ENCODE measurements at places on chromosomes 2 and 18.

GRCh38 chr2:132911726-132912724, 242.0 kb upstream of the LYPD1 start:
- no peak for DNase-seq

- DNase-seq: no peak
Measured at GRCh38 chr2:40097691-40098385, 318.8 kb upstream of the THUMPD2 start.

DNA sequence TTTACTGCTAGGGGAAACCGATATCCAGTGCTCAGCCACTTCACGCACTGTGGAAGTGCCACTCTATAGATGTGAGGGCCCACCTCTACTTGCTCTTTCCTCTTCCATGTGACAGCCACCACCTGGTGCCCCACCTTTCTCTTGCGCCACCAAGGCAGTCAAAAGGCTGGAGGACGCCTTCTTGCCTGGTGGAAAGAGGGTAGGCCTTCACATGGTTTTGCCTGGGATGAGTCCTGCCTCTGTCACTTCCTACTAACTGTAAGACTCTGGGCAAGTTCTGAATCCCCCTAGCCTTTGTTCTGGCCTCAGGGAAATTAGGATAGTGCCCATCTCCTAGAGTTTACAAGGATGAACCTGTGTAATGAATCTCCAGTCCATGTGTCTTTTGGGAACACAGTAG, 66.1 kb upstream of the ODC1 start:
- no peak for DNase-seq

GRCh38 chr2:43003702-43004101, 211.3 kb upstream of the HAAO start:
- DNase-seq: no peak

- no peak for DNase-seq
Measured at GRCh38 chr18:78407466-78407844, 572.2 kb upstream of the SALL3 start.

GRCh38 chr2:216059233-216059834, 22.3 kb downstream of the PECR start:
- no peak for DNase-seq

DNA sequence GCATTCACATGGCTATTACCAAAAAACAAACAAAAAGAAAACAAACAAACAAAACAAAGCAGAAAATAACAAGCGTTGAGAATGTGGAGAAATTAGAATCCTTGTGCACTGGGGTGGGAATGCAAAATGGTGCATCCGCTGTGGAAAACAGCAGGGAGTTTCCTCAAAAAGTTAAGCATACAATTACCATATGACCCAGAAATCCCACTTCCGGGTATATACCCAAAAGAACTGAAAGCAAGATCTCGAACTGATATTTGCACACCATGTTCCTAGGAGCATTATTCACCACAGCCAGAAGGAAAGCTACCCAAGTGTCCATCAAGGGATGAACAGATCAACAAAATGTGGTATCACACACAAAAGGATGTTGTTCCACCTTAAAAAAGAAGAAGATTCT, 17.9 kb upstream of the TEX51 start:
- no peak for DNase-seq

- no peak for DNase-seq
Measured at GRCh38 chr18:58562146-58562998, 66.5 kb downstream of the ALPK2 start.

- no peak for DNase-seq
Measured at GRCh38 chr18:36530676-36531405, 233.3 kb downstream of the FHOD3 start.

DNA sequence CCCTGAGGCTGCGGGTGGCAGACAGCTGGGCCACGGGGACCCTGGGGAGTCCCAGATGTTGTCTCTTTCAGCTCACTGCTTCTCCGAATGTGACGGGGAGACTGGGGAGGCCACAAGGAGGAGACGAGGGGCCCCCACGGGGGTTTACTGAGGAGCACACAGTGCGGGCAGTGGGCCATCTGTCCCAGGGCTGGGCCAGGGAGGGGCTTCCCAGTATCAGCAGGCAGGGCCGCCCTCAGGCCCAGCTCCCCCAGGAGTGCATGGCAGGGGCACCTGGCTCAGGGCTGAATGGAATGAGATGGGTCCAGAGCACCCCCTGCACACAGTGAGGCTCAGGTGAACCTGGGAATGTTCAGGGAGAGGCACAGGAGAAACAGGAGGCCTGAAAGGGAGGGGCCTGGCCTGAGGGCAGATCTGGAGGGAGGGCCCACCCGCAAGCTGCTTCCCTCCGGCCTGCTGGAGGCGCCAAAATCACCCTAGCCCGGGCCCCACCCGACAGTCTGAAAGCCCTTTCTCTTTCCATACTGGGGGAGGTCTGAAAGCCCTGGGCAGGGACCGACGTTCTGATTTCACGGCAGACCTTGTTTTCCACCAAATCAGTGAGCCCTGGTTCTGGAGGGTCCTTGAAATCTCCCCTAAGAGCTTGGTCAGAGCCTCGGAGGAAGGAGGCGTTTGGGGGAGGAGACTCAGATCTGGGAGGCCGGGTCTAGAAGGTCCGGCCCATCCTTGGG, 35.5 kb upstream of the PTMA start:
- DNase-seq: no peak

GRCh38 chr2:62663920-62664795, 41.4 kb upstream of the EHBP1 start:
- no peak for DNase-seq

DNA sequence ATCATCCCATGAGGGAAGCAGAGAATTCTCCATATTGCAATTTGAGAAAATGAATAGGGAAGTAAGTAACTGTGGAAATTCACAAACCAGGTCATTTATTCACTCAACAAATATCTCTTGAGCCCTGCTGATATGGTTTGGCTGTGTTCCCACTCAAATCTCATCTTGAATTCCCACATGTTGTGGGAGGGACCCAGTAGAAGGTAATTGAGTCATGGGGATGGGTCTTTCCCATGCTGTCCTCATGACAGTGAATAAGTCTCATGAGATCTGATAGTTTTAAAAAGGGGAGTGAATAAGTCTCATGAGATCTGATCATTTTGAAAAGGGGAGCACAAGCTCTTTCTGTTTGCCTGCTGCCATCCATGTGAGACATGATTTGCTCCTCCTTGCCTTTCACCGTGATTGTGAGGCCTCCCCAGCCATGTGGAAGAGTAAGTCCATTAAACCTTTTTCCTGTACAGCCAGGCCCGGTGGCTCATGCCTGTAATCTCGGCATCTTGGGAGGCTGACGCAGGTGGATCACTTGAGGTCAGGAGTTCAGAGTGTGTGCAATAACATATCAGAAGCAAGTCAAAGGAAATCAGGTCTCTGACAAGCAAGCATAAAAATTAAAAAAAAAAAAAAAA, 193.2 kb downstream of the NDUFA10 start:
- DNase-seq: no peak

- DNase-seq: no peak
Measured at GRCh38 chr2:84991404-84992160, 20.6 kb downstream of the KCMF1 start.

GRCh38 chr2:212237350-212238095, 301.1 kb downstream of the ERBB4 start:
- no peak for DNase-seq

DNA sequence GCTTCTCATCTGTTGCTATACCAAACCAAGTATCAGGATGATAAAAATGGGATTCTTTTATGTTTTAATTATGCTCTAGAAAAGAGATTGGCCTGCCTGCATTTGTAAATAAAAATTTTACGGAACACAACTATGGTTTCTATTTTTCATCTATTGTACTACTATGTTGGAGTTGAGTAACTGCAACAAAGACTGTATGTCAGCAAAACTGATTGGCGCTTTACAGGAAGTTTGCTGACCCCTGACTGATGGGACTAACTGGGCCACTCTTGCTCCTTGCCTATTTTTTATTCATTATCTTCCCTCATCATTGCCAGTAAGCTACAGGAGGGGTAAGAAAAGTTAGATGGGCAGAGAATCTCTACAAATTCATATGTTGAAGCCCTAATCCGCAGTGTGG, 242.3 kb downstream of the FSIP2 start:
- no peak for DNase-seq

DNA sequence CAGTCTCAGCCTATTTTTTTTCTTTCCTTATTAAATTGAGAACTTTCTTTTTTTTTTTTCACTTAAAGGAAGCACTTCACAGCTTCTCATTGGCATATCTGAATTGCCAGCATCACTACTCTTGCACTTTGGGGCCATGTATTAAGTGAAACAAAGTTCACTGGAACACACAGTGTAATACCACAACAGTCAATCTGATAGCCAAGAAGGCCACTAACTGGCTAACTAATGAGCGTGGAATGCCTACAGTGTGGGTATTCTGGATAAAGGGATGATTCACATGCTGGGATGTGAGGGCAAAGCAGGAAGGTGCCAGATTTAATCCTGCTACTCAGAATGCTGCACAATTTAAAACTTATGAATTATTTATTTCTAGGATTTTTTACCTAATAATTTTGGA, 11.7 kb upstream of the C18orf63 start:
- DNase-seq: no peak

DNA sequence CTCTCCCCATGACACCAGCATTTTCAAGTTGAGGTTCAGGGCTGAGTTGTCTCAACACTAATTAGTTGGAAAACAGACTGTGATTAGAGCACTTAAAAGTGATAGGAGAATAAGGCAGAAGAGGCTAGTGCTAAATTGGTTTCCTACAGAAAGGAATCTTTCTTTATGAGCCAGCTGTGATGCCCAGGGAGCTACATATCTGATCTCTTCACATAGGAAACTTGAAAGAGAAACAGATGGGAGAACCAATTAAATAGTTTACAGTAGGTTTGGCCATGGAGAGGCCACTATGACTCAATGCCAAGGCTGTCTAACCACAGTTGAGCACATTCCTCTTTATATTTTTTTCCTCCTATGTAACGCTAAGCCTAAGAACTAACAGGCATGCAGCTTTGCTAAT, 418.3 kb upstream of the CYRIA start:
- DNase-seq: no peak

DNA sequence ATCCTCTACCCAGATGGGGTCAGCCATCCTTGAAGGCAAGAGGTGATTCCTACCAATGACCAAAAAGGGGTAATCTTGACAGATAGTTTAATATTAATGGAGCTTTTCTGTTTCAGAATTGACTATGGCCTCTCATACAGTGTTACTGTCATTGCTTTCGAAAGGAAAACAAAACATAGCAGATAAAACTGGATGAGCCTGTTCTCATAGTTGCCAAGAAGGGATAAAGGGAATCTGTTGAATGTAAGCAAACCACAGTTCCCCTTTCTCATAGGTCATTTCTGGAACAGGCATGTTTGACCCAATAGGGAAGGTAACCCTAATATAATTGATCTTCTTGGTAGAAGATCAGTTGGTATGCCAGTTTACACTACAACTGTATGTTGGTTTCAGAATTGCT, 1.6 kb downstream of the RAB27B start:
- no peak for DNase-seq

GRCh38 chr2:119724656-119725485, 34.9 kb upstream of the PTPN4 start:
- DNase-seq: no peak

GRCh38 chr2:38601463-38602135, 1.1 kb downstream of the HNRNPLL start:
- DNase-seq: no peak

DNA sequence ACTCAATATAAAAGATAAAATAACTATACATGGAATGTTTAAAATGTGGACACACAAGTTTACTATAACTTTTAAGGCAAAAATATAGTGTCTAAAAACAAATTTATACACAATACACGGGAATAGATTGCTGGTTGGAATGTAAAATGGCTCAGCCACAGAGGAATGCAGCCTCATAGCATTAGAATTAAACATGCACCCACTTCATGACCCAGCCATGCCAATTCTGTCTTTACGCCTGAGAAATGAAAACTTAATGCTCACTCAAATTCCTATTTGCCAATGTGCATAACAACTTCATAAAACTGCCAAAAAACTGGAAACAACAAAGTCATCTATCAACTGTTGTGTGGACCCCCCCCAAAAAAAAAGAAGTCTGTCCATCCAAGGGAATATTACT, 1006.6 kb upstream of the POU3F3 start:
- no peak for DNase-seq

DNA sequence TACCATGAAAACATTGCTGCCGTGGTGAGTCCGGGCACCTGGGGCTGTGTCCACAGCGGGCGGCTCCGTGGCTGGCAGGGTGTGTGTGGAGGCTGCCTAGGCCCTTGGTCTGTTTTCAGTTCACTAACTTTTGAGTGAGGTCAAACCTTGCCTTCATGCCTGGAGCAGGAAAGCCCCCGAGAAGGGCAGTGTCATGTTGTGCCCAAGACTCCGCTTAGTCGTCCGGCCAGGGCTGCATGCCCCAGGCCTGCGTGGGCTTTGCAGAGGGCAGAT, 24.1 kb downstream of the MAL start:
- no peak for DNase-seq

GRCh38 chr2:226307487-226308322, 491.9 kb downstream of the IRS1 start:
- no peak for DNase-seq

DNA sequence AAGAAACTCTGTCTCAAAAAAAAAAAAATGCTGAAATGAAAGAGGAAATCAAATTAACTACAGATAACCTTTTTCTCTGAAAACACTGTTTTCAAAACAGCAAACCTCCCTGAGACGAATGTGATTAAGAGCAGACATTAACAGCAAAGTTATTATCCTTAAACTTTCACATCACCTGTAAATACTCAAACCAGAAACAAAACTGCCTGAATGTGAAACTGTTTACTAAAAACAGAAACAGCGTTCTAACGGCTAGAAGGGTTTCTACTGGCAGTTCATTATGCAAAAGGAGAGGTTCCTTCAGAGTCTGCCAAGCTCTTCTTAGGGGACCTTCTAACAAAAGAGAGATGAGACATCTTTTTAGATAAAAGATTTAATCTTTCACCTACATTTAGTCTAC, 45.9 kb downstream of the PNO1 start:
- DNase-seq: no peak

GRCh38 chr2:65370387-65371073, 61.9 kb downstream of the SPRED2 start:
- DNase-seq: no peak

DNA sequence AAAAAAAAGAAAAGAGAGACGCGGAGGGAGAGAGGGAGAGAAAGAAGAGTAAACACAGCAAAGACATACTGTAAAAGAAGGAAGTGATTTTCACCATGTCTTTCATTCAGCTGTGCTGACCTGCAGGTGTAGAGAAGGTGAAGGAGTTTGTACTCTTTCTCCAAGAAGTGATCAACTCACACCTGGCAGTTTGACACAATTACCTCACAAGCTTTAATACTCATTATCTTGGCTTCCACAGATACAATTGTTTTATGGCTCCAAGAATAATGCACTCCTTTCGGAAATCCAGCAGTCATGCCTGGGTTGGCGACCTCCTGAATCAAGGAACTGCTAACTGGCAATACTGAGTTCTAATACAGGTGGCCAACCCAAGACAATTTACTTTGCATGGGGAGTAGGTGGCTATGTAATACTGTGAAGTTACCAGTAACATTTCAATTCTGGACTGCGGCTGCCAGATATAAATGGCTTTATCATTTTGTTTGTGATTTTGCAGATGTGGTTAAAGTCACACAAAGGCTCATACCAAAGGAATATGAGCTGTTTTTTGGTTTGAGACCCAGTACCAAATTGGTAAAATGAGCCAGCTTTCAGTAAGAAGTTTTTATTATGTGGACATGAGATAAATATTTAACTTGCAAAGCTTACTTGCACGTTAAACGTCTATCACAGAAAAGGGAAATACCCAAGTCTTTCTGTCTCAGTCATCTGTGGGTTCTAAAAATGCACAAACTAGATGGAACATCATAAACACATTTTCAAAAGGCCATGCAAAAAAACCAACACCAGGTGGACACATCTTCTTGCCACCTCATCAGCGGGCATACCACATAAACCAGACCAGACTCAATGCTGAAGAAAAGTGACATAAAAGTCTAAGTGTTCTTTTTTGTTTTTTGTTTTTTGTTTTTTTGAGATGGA, 69.3 kb downstream of the NCKAP5 start:
- DNase-seq: no peak

Data from stimulated activated CD4-positive, alpha-beta T cell treated with anti-CD3 and anti-CD28 coated beads, Interleukin-2, amount 100 ng/mL, for 24 hours (primary cell).